ENCODE measurements at places on chromosomes 4 and X.

DNA sequence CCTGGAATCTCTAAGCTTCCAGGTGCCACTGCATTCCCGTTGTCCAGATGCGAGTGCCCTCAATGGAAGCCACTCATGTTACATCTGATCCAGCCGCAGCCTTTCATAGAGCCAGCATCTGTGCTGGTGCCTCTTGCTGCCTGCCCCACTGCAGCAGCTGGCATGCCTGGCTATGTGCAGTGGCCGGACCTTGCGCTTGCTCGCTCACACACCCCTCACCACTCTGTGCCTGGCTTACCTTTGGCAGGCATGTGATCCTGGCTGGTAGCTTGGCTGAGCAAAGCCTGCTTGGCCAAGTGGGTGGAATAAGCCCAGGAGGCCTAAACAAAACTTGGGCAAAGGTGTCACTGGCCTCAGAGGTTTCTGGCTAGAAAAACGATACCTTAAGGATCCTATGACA is 59.5 kb upstream of the CDKN2AIP start:
- no peak for DNase-seq

DNA sequence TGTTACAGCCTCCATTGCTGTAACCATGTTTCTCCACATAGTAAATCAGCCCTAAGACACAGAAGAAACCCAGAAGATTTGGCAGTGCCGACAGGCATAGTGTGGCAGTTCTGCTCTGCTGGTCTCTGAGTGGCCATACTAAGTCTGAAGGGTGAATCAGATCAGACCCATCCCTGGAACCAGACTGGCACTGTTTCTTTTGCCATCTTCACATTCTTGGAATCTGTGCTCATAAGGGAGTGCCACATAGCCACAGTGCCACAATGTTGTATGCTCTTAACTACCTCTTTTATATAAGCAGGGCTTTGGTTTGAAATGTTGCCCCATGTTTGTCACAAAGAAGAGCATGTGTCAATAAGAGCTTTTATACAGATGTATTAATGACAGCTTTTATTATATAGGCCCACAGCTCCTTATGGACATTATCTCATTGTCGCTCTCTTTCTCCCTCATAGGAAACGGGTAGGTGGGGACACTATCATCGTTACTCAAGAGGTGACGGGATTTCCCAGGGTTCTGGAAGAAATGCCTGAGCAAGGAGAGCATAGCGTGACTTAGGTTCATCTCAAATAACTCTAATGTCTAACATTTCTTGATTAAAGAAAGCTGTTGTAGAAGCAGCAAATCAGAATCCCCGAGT is 128.2 kb downstream of the CBR4 start:
- no peak for DNase-seq

- DNase-seq, result no peak
These were observed 3.6 kb downstream of the CWH43 start for GRCh38 chr4:48989461-48990203.

DNA sequence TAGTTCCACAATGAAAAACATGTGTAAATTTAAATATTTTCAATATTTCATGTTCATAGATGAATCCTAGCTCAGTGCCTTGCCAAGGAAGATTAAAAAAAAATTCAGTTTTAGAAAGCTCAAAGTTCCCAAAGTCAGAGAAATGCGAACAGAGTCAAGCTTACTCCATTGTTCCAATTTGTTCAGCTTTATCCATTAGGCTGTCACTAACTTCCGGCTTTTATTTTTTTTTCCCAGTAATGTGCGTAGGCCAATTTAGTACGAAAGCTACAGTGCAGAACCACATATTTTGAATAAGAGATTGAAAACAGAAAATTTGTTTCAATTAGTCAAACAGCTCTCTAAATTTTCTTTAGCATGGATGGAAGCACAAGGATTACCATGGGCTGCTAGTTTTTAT is 23.1 kb upstream of the KLHL2 start:
- no peak for DNase-seq

DNA sequence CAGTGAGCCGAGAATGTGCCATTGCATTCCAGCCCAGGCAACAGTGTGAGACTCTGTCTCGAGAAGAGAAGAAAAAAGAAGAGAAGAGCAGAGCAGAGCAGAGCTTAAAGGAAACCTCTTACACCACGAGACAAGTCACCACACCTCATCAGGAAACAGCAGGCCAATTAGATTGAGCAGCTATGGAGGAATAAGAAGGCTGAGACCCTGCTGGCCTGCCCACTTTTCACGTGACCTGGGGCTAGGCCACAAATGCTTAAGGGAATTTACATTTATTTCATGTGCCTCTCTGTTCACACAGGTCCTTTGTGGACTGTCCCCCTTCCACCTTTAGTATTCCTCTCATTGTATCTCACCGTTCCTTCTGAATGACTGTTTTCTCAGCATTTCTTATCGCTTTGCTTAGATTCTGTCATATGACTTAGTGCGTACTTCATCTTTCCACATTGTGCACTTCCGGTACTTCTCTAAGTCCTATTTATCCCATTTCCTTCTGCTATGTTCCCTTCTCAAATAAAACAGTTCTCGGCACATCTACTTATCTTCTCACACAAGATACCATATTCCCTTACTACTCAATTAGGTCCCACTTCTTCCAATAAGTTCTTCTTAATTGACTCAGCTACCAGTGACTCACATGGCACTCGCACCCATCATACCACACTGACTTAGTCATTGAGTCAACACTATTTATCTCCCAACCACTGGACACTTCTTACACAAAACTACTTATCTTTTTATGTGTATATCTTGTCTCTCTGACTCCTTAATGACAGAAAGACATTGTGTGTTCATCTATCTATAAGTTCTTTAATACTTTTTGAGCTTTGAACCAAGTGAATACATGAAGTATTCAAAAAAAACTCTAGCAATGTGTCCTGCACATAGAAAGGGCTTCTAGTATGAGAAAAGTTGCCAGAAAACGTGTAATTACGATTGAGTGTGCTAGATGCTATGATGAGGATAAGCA is 11.0 kb downstream of the CUL4B start:
- DNase-seq, result peak; percentile 13

DNA sequence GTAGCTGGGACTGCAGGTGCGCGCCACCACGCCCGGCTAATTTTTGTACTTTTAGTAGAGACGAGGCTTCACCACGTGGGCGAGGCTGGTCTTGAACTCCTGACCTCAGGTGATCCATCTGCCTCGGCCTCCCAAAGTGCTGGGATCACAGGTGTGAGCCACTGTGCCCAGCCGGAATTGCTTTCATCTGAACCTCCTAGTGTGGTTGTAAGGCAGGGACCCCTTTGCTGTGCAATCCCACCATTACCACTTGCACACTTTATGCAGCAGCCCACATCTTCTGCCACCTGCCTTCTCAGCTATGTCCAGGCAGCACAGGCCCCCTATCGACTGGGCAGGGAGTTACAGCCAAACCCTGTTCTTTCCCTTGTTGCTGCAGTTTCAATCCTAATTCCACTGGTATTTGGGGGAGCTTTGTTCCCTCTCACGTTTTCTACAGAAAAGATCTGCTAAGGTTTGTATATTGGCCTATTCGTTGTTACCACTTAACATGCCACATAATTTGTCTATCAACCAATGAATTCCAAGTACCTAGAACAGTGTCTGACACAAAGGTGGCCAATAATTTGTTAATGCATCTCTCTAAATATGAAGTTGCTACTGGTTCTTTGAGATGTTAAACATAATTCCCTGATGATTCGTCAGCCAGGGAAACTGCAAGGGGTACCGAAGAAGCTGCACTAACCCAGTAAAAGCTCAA is 6.5 kb downstream of the RPL39 start:
- DNase-seq, result peak; percentile 32

DNA sequence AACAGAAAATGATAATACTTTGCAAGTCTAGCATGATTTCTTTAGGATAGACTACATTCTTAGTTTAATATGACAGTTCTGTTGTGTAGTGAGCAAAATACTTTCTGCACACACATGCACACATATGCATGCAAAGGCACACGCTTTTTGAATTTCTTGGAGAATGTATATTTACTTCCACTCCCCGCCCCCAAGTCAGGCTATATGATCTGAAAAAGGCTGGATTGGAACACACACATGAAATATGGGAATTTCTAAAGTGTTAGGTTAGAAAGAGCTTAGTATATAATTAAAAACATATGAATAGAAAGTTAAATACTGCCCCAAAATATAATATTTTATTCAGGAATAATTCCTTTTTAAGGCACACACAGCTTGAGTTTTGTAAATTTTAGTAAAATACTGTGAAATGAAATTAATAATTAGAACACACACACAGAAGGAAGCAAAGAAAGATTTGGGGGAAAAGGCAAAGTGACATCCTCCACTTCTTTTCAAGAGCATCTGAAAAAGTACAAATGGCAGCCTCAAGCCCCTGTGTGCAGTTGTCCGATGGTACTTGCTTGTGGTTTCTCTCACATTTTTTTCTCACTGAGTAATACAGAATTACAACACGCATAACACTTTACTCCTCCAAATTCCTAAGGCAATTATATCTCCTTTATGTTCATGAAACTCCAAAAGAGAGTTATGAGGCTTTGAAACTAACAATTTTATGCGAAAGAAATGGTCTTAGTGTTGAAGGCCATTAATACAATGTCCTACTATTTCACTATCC is 228.9 kb upstream of the ETNPPL start:
- DNase-seq, result no peak

DNA sequence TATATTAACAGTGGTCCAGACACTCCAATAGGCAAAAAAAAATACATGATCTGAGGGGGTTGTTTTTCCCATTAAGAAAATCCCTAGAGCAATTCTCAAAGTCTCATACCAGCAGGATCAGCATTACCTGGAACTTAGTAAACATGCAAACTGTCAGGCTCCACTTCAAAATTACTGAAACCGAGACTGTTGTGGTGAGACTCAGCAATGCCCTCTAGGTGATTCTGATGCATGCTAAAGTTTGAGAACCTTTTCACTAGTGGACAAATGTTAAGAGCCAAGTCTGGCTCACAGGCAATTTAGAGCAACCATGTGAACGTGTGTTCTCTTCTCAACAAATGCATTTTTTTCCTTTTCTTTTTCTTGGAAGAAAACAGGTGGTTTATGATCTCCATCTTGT is 30.2 kb downstream of the NEK1 start:
- no peak for DNase-seq

- no peak for DNase-seq
These were observed 21.1 kb downstream of the MAGEA10 start for GRCh38 chrX:152117305-152117704.

DNA sequence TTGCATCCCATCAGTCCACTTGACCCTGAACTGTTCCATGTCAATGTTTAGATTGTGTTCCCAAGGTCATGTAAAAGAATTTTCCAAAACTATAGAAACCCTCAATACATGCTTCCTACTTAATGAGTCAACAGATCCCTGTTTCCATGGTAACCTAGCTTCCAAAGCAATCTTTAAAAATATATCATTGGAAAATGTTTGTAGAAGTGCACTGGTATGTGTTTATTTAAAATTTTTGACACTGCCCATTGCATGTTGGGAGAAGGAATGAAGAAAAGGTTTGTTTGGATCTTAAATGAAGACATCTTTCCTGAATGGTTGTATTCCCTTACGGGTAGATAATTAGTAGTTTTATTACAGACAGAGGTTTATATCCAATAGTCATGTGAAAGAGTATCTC is 345.3 kb downstream of the GABRG1 start:
- DNase-seq, result no peak

DNA sequence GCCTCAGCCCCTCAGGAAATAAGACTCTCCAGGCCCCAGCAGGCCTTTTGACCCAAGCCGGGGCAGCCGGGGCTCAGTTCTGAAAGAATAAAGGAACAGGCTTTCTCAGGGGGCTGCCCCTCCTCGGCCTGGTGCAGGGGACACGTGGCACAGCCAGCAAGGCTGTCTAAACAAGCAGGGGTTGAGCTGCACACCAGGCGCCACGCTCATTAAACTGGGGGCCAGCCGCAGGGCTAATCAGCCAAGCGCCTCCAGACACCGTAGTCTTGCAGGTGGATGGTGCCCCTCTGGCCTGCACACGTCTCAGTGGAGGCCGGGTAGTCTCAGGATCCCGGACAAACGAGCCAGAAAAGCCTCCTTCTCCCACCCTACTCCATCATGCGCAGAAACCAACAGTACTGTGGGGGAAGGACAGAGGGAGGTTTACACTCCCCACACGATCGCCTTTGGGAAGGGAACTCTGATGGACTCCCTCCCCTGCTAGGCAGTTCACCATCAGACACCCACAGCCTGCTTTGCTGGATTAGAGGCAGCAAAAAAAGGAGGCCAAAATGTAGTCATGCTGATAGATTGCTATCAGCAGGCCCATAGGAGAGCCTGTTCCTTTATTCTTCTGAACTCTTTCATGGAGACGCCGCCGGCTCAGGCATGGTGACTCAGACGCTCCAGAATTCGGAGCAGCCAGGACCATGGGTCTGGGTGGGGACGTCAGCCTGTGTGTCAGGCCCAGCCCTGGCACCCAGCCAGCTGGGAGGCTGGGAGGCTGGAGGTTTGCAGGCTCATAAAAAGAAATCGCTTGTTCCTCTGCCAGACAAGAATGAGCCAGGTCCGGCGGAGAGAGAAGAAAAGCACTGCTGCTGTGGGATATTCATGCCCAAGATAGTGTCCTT is 342.4 kb downstream of the BCOR start:
- DNase-seq, result no peak

DNA sequence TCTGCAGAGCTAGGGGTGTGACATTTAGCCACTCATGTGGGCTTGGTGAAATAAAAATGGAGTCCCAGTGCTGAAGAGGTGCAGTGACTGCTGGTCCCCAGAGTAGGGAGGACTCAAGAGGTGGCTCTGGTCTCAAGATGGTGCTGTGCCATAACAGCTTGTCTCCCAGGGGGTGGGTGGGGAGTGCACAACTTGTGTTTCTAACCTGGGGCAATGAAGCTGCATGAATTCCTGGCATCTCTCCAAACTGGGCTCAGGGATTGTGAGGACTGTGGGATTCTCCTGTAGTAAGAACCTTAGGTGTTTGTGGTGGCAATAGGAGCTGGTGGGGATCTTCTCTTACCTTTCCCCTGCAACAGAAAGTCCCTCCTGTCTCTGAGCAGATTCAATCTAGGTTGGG is 278.9 kb upstream of the SFRP2 start:
- DNase-seq, result no peak

- DNase-seq, result no peak
These were observed 1825.1 kb upstream of the IGFBP7 start for GRCh38 chr4:58935332-58935731.

- DNase-seq, result no peak
These were observed 64.5 kb upstream of the FRAS1 start for GRCh38 chr4:77992581-77992980.

DNA sequence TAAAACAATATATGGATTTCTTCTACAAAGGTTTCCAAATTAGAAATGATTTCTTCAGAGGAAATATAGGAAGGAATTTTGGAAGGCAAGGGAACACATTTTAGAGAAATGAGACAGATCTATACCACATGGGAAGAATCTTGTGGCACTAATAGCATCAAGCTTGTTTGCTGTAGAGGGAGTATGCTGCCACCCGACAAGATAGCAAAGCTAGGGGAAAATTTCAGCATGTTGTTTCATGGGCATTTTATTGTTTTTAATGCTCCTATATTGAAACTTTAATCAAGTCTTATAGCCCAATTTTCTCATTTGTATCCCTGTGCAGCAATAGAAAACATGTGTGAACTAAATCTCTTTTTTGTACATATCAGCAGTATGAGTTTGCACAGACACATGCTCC is 551.7 kb upstream of the INTU start:
- no peak for DNase-seq

All from stimulated activated CD4-positive, alpha-beta T cell treated with anti-CD3 and anti-CD28 coated beads, TNF-alpha, amount 100 ng/mL, for 24 hours (primary cell).